Naive thymus-derived CD8-positive, alpha-beta T cell (primary cell): ENCODE measurements at places on chromosomes 2 and 18.

DNA sequence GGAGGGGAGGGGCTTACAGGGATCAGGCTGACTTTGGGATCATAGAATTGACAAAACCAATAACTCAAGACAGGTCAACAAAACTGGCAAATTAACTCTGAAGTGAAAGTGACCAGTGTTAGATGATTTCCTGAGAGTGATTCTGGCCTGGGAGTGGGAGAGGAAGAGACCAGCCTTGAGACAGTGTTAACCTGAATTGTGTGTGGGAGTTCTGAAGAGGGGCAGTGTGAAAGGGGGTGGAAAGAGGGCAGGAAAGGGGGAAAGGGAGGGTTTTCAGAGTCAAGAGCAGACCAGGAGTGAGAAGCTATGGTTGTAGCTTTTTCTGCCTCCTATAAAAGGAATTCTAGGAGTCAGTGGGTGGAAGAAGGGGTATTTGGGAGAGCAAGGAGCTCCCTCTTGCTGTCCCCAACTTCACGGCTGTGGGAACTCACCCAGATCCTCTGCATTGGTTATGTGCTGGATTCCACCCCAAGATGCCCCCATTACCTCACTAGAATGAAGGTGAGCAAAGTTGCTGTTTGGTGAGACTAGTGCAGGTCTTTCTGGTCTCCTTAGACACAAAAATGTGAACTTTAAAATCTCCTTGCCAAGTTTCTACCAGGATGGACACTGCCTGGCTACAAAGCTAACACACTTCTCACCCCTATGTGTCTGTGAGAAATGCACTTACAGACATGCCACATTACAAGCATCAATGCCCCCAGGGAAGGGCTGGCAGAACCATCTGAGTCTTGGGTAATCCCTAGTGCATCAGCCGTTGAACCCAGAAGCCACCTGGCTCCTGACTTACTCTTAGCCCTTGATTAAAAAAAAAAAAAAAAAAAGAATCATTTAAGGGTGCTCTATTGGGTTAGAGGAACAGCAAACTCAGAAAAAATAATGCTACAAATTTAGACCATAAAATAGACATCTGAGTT lies 61.6 kb downstream of the BMP10 start:
- H3K27me3 ChIP-seq = no peaks in the 10 kb centered on the region
- H3K4me3 ChIP-seq = no peak overlapping the region
- no peak for DNase-seq
- peak overlapping the region; percentile 86 for H3K27ac ChIP-seq
- H3K4me1 ChIP-seq = peaks cover 58% of the 10 kb centered on the region

- H3K27ac ChIP-seq = peak overlapping the region; percentile 69
- no peak overlapping the region for H3K4me3 ChIP-seq
- H3K36me3 ChIP-seq = no peaks in the 10 kb centered on the region
- peaks cover 10% of the 10 kb centered on the region for H3K27me3 ChIP-seq
- no peak for DNase-seq
- no peaks in the 10 kb centered on the region for H3K4me1 ChIP-seq
Measured at GRCh38 chr18:8654503-8655451, 45.5 kb downstream of the RAB12 start.

DNA sequence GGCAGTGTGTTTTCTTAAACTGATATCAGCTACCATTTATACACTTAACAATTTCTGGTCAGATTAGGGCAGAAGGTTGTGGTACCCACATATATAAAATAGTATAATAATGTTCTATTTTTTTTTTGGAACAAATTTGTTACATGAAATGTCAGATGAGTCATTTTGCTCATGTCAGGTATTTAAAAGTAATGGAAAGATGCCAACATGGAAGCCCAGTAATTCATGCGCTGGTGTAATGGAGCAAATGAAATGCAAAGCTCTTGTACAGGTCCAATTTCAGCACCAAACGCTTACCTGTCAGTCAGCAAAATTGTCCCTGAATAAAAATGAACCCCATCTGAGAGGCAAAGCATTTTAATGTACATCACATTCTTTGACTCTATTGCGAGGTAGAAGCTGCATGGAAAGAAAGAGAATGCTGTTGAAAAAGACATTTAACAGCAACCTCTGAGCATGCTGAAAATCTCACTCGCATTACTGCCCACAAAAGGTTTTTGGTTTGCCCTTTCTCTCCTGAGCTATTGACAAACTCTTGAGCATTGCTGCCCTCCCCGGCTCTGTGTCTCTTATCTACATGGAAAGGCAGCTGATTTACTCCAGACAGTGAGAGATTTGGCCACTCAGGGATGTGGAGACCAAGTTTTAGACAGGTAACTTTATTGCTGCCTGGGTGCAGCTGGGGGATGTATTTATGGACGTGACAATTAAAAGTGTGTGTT lies 217.5 kb downstream of the CAMKMT start:
- no peak overlapping the region for H3K4me3 ChIP-seq
- no peaks in the 10 kb centered on the region for H3K36me3 ChIP-seq
- no peak for DNase-seq
- H3K27me3 ChIP-seq = no peaks in the 10 kb centered on the region

GRCh38 chr2:137199751-137200150 lies 434.4 kb downstream of the THSD7B start:
- no peak overlapping the region for H3K27ac ChIP-seq
- H3K4me3 ChIP-seq = no peak overlapping the region
- H3K27me3 ChIP-seq = peaks cover 2% of the 10 kb centered on the region
- DNase-seq = no peak
- no peaks in the 10 kb centered on the region for H3K4me1 ChIP-seq
- no peaks in the 10 kb centered on the region for H3K36me3 ChIP-seq

DNA sequence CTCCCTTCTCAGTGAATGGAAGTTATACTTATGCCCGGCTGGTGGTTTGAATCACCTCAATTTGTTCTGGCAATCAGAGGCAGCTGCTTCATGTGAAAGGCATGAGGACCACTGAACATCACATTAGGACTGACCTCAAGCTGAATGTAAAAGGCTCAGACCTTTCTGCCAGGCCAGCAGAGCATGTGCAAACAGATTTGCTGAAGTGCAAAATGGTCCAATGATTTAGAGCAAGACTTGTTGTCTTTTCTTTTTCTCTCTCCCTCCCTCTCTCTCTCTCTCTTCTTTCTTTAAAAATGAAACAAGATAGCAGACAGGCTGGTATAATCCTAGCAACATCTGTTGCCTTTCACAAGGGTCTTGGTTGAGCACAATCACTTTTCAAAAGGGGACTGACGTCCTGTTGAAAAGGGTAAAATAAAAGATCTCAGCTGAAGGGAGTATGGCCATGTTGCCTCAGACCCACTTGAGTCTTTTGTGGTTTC lies 13.3 kb upstream of the CDH7 start:
- H3K36me3 ChIP-seq = no peaks in the 10 kb centered on the region
- H3K27me3 ChIP-seq = no peaks in the 10 kb centered on the region
- no peak overlapping the region for H3K4me3 ChIP-seq
- DNase-seq = no peak
- H3K27ac ChIP-seq = no peak overlapping the region

GRCh38 chr2:158667586-158667985 lies 127.5 kb upstream of the DAPL1 start:
- H3K36me3 ChIP-seq = peaks cover 19% of the 10 kb centered on the region
- H3K27me3 ChIP-seq = no peaks in the 10 kb centered on the region
- no peaks in the 10 kb centered on the region for H3K4me1 ChIP-seq
- H3K27ac ChIP-seq = no peak overlapping the region
- no peak overlapping the region for H3K4me3 ChIP-seq

- no peak overlapping the region for H3K4me3 ChIP-seq
- H3K27me3 ChIP-seq = peaks cover 35% of the 10 kb centered on the region
- H3K4me1 ChIP-seq = peaks cover 2% of the 10 kb centered on the region
- H3K36me3 ChIP-seq = no peaks in the 10 kb centered on the region
- no peak overlapping the region for H3K27ac ChIP-seq
- DNase-seq = no peak
Measured at GRCh38 chr2:120700659-120701058, 35.0 kb upstream of the GLI2 start.

DNA sequence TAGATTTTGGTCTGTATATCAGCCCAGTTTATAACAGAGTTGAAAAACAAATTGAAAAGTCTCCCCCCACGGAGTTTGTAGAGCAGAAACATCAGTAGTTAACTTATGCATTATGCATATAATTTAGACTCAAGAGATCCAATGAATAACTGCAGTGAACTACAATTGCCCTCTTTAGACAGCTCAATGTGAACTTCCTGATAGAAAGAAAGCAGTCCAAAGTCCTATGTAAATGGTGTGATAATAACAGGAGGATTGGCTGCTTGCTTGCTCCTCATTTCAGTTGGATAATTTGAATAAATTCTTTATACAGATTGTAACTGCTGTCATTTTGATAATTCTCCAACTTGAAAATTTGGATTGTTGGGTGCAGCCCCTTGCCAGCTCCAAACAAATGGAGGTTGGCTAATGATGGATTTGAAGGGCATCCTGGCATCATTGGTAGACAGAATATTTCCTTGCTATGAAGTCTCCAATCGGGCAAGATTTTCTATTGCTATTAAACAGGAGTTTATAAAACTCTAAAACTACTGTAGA lies 297.1 kb downstream of the ASXL3 start:
- H3K27me3 ChIP-seq = no peaks in the 10 kb centered on the region
- H3K36me3 ChIP-seq = no peaks in the 10 kb centered on the region
- no peak overlapping the region for H3K27ac ChIP-seq
- H3K4me3 ChIP-seq = no peak overlapping the region
- no peak for DNase-seq

- peaks cover 3% of the 10 kb centered on the region for H3K27me3 ChIP-seq
- no peaks in the 10 kb centered on the region for H3K4me1 ChIP-seq
- no peaks in the 10 kb centered on the region for H3K36me3 ChIP-seq
- H3K4me3 ChIP-seq = no peak overlapping the region
- no peak for DNase-seq
Measured at GRCh38 chr2:205650450-205650849, 31.9 kb upstream of the NRP2 start.

DNA sequence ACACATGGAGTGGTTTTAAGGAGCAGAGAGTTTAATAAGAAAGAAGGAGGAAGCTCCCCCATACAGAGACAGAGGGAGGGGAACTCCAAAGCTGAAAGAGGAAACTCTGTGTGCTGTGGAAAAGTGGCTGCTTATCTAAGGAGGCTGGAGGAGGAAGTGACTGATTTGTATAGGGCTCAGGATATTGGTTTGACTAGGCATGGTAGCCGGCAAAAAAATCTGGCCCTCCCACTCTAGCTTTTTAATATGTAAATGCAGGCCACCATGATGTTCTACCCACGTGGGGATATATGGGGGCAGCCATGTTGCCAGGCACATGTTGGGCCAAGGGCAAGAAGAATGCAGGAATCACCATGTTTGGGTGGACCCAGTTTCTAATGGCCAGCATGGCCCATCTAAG lies 64.3 kb downstream of the HNMT start:
- H3K27me3 ChIP-seq = peaks cover 6% of the 10 kb centered on the region
- no peaks in the 10 kb centered on the region for H3K4me1 ChIP-seq
- no peak overlapping the region for H3K27ac ChIP-seq
- DNase-seq = no peak
- no peak overlapping the region for H3K4me3 ChIP-seq

GRCh38 chr2:219386532-219387280 lies 1.0 kb downstream of the DNPEP start:
- H3K4me3 ChIP-seq = peak overlapping the region; percentile 96
- peaks cover 21% of the 10 kb centered on the region for H3K4me1 ChIP-seq
- no peaks in the 10 kb centered on the region for H3K27me3 ChIP-seq
- peaks cover 37% of the 10 kb centered on the region for H3K36me3 ChIP-seq

DNA sequence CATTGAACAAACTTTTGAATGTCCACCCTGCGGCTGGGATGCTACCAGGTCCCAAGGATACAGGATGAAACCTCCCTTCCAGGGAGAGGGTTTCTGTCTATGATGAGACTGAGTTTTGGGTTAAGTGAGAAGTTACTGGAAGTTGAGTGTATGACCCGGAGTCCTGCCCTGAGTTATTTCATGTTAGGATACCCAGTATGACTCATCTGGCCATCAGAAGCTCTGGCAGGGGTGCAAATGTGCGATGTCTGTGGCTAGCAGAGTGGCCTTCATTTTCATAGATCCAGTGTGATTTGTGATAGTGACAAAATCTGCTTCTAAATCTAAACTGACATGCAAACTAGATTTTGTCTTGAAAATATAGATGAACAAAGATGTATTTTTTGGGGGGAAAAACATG lies 55.3 kb downstream of the KCTD1 start:
- H3K27ac ChIP-seq = no peak overlapping the region
- no peaks in the 10 kb centered on the region for H3K4me1 ChIP-seq
- H3K27me3 ChIP-seq = no peaks in the 10 kb centered on the region

GRCh38 chr2:240156435-240157146 lies 16.1 kb upstream of the OTOS start:
- no peaks in the 10 kb centered on the region for H3K4me1 ChIP-seq
- no peak for DNase-seq
- H3K4me3 ChIP-seq = no peak overlapping the region
- no peak overlapping the region for H3K27ac ChIP-seq
- no peaks in the 10 kb centered on the region for H3K36me3 ChIP-seq
- peaks cover 6% of the 10 kb centered on the region for H3K27me3 ChIP-seq

DNA sequence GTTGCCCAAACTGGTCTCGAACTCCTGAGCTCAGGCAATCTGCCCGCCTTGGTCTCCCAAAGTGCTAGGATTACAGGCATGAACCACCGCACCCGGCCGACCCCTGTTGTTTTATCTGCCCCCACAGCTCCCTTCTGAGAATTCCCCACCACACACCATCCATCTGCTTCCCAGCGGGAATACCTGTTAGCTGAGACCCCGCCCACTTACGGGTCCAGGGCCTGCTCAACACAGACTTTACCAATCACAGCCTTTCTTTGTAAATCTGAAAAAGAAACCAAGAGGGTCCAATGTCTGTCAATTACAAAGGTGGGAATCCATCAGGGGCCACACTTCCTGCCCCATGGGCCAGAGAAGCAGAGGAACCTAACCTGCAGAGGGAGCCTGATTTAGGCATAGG lies 14.2 kb upstream of the CABLES1 start:
- peaks cover 1% of the 10 kb centered on the region for H3K4me1 ChIP-seq
- DNase-seq = no peak
- H3K4me3 ChIP-seq = no peak overlapping the region
- no peaks in the 10 kb centered on the region for H3K36me3 ChIP-seq
- peaks cover 10% of the 10 kb centered on the region for H3K27me3 ChIP-seq

- peaks cover 23% of the 10 kb centered on the region for H3K36me3 ChIP-seq
- DNase-seq = no peak
- peaks cover 34% of the 10 kb centered on the region for H3K4me1 ChIP-seq
- no peak overlapping the region for H3K27ac ChIP-seq
- no peaks in the 10 kb centered on the region for H3K27me3 ChIP-seq
Measured at GRCh38 chr18:12321333-12321732, 13.3 kb downstream of the TUBB6 start.

DNA sequence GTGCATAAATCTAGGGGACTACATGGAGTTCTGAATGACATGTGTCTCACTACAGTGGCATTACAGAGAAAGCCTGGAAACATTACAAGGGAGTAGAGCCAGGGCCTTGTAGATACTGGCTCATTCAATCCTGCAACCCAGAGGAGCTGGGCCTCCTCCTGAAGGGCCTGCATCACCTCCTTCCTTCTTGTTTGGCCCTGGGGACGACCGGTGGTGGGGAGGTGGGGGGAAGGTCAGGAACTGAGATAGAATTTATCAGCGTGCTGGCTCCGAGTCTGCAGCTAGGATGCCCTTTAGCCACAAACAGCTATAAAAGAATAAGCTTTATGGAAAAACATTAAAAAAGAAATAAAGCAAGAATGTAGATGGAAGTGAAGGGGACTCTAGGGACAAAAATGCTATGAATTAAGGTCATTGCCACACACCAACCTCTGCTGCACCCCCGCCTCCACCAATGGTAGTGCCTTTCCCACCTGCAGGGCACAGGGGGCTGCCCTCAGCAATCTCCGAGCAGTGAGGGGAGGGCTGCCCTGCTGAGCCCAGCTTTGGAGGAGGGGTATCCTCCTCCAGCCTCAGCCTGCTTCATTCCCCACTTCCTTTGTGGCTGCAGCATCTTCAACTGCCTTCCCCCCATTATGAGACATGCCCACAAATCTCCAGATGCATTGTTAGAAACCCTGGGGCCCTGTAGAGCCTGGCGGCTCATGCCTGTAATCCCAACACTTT lies 149.0 kb downstream of the MSH2 start:
- H3K36me3 ChIP-seq = peaks cover 29% of the 10 kb centered on the region
- H3K27me3 ChIP-seq = peaks cover 8% of the 10 kb centered on the region
- H3K27ac ChIP-seq = no peak overlapping the region
- H3K4me1 ChIP-seq = no peaks in the 10 kb centered on the region
